NCI-H510A treated with DMSO at 0.1 percent for 48 hours (cell line): ENCODE measurements at places on chromosomes 7 and 10.

DNA sequence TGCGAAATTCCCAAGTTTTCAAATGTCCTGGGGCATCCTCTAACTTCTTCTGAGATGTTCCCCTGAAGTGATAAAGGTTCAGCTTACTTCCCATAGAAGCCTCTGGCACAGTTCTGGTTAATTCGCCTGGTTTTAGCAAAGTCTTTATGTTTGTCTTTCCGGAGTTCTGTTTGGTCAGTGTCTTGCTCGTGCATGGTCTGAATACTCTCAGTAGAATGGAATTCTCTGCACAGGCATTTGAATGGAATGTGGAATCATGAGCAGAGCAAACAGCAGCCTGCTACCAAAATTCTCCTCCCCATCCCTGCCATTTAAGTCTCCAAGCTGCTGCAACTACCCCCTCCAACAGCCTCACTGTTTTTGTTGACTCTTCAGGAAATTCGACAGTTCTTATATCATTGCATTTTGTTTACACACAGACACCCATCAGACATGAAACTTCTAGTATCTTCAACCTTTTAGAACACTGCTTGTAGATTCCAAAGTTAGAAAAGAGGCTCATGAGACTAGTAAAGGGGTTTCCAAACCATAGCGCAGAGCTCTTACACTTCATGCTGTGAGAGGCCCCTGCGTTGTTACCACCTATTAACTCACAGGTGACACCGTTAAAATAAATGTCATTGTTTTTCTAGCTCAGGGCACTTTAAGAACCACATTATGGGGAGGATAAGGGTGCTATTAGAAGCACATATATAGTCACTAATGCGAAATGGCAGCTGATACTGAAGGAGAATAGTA lies 129.7 kb downstream of the PLCE1 start:
- no peak for DNase-seq

- no peak for DNase-seq
These were observed 159.4 kb upstream of the COBL start for GRCh38 chr7:51476026-51476425.

- DNase-seq: no peak
These were observed 5.8 kb upstream of the SEC61G start for GRCh38 chr7:54764861-54765260.

- peak; percentile 90 for DNase-seq
These were observed 198.4 kb downstream of the PCLO start for GRCh38 chr7:82964150-82964882.

- DNase-seq: no peak
These were observed 58.0 kb downstream of the CHST3 start for GRCh38 chr10:72022228-72022627.

- DNase-seq: no peak
These were observed 15.4 kb upstream of the CLDN4 start for GRCh38 chr7:73815436-73815835.

DNA sequence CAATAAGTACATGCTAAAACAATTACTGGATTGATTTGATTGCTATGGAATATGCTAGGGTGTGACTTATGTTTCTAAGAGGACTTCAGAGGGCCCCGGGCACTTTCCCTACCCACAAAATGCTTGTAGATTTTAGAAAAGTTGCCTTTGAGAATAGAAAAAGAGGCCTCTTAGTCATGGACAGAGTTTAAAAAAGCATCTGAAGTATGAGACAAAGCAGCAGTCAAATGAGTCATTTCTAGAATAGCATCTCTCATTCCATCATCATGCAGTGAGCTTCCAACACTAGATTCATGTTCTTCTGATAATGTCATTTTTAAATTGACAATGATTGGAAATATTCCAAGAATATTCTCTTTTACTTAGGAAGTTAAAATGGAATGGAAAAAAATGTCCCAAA lies 675.1 kb upstream of the PCDH15 start:
- no peak for DNase-seq

GRCh38 chr7:107742678-107743566 lies 1.0 kb upstream of the CBLL1 start:
- DNase-seq: peak; percentile 80

DNA sequence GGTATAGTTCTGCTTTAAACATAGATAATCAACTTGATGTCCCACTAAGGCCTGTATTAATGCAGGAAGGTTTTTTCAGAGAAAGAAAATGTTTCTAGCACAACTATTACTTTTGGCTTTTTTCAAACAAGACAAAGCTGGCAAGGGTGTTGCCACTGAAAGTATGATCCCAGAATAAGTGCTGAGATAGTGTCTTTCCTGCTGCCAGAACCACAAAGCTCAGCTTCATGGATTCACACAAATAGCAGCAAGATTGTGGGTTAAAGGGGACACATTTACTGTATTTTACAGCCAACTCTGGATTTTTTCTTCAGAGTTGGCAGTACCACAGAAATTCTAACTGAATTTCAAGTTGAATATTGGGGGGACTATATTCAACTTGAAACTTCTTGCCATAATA lies 4.3 kb downstream of the NCOA4 start:
- no peak for DNase-seq

GRCh38 chr10:99396471-99396870 lies 34.0 kb downstream of the GOT1 start:
- DNase-seq: no peak

DNA sequence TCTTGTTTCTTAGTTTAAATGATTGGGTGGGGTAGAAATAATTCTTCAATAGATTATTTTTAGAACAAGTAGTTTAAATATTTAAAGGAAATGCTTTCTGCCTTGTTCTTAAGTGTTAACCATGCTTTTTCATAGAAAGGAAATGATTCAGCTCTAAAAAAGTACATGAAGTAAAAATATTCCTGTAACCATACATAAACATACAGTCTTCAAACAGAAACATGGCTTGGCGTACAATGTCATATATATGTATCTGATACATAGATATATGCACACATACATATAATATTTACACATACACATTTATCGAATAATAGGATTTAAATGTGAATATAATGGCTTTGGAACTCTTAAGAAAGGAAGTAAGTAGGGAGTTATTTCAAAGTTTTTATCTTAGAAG lies 84.4 kb downstream of the RUNDC3B start:
- no peak for DNase-seq

DNA sequence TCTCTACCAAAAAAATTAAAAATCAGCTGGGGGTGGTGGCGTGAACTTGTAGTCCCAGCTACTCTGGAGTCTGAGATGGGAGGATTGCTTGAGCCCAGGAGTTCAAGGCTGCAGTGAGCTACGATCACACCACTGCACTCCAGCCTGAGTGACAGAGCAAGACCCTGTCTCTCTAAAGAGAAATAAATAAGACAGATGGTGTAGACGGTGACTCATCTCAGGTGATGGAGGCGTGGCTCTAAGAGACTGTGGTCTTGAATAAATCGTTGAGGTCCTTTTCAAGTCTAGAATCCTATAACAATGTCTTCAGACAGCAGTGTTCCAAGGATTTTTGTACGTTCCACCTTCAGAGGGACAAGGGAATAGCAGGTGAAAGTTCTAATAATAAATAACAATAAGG lies 53.8 kb upstream of the PFKFB3 start:
- DNase-seq: no peak

GRCh38 chr7:53121374-53121773 lies 85.9 kb downstream of the POM121L12 start:
- no peak for DNase-seq

DNA sequence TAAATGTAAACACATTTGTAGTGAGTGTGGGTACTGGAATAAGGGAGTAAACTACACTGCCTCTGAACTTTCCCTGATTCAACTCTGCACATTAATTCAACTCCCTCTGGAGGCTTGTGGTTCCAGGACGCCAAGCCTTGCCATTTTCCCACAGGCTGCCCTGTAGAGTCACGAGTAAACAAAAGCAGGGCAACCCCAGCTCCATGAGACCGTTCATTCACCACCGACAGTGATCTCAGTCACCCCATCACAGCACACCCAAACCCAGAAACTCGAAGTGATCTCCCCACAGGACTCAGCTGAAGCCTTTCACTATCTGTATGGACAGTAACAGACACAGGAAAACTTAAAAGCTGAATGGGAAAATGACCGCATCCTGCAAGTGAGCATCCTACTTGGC lies 218.8 kb upstream of the FRMD4A start:
- no peak for DNase-seq

GRCh38 chr7:43769281-43769680 lies 10.8 kb downstream of the BLVRA start:
- no peak for DNase-seq

DNA sequence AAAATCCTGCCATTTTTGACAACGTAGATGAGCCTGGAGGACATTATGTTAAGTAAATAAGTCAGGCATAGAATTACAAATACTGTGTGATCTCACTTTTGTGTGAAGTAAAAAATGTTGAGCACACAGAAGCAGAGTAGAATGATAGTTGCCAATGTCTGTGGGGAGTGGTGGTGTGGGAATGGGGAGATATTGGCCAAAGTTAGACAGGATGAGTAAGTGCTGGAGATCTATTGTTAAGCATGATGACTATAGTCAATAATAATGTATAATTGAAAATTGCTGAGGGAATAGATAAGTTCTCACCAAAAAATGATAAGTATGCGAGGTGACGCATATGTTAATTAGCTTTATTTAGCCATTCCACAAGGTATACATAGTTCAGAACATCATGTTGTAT lies 92.0 kb downstream of the GPR85 start:
- no peak for DNase-seq

- DNase-seq: no peak
These were observed 28.4 kb downstream of the RASGEF1A start for GRCh38 chr10:43238462-43238861.

GRCh38 chr7:87926581-87927461 lies 7.2 kb upstream of the ADAM22 start:
- DNase-seq: peak; percentile 53

DNA sequence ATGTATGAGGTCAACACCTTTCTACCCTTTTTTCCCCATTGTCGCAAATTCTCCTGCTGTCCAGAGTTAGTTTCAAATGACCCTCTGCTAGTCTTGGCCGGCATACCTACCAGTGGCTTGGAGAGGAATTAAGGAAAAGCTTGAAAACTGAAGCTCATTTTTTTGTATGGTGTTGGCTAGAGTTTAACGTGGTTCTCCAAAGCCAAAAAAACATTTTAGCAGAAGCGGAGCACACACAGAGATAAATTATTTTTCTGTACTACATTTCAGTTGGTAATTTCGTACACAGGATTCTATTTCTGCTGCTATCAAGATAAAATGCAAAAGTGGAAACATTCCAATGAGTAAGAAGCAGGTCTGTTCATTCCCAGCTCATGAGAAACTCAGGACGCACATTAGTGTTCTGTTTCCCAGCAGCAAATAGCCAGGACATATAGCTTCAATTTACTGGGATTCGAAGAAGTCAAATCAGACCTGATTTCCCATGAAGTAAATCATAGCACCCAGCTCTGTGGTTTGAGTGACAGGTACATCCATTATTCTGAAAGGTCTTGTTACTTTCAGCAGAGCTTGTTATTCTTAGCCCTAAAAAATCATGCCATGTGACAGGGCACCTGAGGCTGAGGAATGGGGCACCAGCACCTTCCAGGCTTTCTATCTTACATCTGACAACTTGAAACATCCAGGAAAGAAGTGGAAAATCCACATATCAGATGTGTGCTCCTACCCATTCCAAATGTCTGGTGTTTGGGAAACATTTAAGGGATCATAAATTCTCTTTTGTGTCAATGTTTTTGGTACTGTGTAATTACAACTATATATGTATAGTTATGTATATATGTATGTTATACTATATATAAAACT lies 215.9 kb upstream of the C7orf33 start:
- DNase-seq: no peak

DNA sequence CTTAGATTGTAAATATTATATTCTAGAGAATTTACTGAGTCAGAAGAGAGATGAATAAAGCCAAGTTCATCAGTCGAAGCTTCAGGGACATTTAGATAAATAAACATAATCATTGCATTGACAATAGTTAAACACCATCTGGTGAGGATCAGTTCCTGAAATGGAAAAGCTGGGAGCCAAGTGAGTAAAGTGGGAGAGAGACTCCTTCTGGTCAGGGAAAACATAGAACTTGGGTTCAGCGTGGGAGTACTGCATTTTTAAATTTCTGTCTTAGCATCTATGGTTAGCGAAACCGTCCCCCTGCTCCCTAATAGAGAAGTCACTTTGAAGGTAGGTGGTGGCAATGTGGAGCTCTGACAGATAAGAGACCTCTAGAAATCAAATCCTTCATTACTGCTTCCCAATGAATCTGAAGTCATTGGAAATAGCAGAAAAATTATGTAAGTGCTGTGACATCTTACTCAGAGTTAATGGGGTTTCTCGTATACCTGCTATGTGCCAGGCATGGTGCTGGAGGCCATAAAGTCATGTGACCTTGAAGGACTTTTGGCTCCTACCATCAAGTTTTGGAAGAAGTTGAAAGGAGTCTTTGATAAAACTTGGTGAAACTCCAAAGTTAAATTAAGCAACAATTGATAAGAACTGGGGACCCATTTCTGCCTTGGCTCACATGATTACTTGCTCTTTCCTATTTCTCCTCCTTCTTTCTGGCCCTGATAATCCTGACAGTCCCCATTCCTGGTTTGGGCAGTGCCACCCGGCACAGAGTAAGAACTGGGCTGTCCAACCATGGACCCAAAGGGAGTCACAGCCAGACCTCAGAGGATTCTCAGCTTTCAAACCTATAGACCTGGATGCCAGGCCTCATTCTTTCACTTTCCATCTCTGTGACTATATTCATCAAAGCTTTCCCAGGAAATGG lies 211.2 kb downstream of the C7orf25 start:
- no peak for DNase-seq

- DNase-seq: no peak
These were observed 16.7 kb downstream of the FAM107B start for GRCh38 chr10:14757986-14758385.

DNA sequence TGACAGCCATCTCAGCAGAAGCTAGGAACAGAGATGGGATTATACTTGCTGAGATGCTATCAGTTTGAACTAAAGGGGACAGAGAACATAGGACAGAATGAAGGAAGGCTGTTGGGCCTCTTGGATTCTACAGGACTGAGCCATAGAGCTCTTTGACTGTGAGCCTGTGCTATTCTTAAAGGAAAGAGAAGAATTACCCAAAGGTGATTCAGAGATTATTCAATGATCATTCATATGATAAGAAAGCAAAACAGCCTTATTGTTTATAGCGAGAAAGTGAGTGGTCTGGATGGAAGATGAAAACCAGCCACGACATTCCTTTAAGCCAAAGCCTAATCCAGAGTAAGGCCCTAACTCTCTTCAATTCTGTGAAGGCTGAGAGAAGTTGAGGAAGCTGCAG lies 69.7 kb upstream of the NEUROD6 start:
- DNase-seq: no peak

GRCh38 chr7:82534684-82535083 lies 91.1 kb upstream of the CACNA2D1 start:
- no peak for DNase-seq

- DNase-seq: no peak
These were observed 77.9 kb downstream of the CCNY start for GRCh38 chr10:35413985-35414861.

DNA sequence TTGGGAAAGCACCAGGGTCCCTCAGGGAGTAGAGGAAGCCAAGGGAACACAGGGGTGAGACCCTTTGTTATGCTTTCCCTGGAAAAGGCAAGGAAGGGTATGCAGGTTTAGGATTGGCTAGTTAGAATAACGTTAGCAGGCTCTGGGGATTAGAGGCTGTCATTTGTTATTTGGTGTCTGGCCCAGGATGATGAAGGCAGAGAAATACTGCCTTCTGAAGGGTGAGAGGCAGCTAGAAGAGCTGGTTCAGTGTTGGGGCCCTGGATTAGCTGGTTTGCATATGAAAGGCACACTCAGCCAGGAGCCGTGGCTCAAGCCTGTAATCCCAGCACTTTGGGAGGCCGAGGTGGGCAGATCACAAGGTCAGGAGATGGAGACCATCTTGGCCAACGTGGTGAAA lies 3.0 kb upstream of the PILRA start:
- DNase-seq: no peak

GRCh38 chr7:74525881-74526280 lies 72.2 kb downstream of the GTF2IRD1 start:
- DNase-seq: peak; percentile 93

GRCh38 chr10:11697718-11698527 lies 44.3 kb upstream of the ECHDC3 start:
- no peak for DNase-seq
